ENCODE measurements at places on chromosomes 3 and 15. TPM values are rescaled to one million over a fixed set of nuclear protein-coding genes. Genes with fewer than 3 reads are reported as not detected.
A peak's percentile ranks its signal among the peaks of the same experiment; 100 is the strongest.

- no peak overlapping the region for H3K27ac ChIP-seq
- no peaks in the 10 kb centered on the region for H3K36me3 ChIP-seq
- DNase-seq, result no peak
- no peaks in the 10 kb centered on the region for H3K27me3 ChIP-seq
Observed at GRCh38 chr3:61666615-61667330, 105.4 kb downstream of the PTPRG start.

DNA sequence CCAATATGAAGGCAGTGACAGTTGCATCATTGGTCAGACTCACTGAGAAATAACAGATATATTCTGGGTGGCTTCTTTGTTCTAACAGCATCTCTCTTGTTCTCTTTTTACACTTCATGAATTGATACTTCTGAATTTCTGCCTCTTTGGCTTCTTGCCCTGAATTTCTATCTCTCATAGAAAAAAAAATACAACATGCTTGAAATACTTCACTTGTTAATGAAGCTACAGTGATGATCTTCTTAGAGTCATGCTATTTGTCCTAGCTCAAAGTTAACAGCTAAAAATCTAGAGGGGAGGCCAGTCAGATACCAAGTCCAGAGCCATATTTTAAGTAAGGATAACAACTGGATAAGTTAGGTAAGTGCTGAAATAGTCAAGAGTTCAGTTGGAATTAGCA lies 597.2 kb upstream of the AGTR1 start:
- no peak for DNase-seq
- H3K27me3 ChIP-seq, result no peaks in the 10 kb centered on the region
- no peaks in the 10 kb centered on the region for H3K4me1 ChIP-seq
- no peak overlapping the region for H3K27ac ChIP-seq
- H3K4me3 ChIP-seq, result no peak overlapping the region

GRCh38 chr3:37271611-37272010 lies 97.2 kb upstream of the LRRFIP2 start:
- H3K4me1 ChIP-seq, result no peaks in the 10 kb centered on the region
- no peak overlapping the region for H3K27ac ChIP-seq
- peaks cover 8% of the 10 kb centered on the region for H3K36me3 ChIP-seq
- no peak for DNase-seq
- H3K4me3 ChIP-seq, result no peak overlapping the region

DNA sequence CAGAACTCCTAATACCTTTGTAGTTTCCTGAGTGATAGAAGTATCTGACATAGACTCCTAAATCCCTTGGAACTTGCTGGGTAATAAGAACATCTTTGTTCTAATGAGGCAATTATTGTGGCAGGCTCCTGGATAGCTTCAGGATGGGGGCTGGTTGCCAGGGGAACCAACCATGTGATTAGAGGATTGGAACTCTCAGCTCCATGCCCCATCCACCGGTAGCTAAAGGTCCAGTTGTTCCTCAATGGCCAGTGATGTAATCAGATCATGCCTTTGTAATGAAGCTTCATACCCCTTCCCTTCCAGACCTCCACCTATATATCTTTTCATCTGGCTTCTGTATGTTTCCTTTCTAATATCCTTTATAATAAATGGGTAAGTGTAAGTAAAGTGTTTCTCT lies 221.2 kb upstream of the ALCAM start:
- no peaks in the 10 kb centered on the region for H3K27me3 ChIP-seq
- no peak overlapping the region for H3K4me3 ChIP-seq
- H3K27ac ChIP-seq, result no peak overlapping the region
- no peaks in the 10 kb centered on the region for H3K36me3 ChIP-seq

- H3K4me3 ChIP-seq, result no peak overlapping the region
- no peaks in the 10 kb centered on the region for H3K36me3 ChIP-seq
- H3K4me1 ChIP-seq, result no peaks in the 10 kb centered on the region
- H3K27ac ChIP-seq, result no peak overlapping the region
Observed at GRCh38 chr3:63279005-63279841, 1.1 kb downstream of the SYNPR start.

GRCh38 chr3:114218006-114218405 lies 19.4 kb downstream of the ZNF80 start:
- no peak overlapping the region for H3K4me3 ChIP-seq
- peaks cover 23% of the 10 kb centered on the region for H3K27me3 ChIP-seq
- H3K27ac ChIP-seq, result no peak overlapping the region
- no peak for DNase-seq
- no peaks in the 10 kb centered on the region for H3K4me1 ChIP-seq
- no peaks in the 10 kb centered on the region for H3K36me3 ChIP-seq

DNA sequence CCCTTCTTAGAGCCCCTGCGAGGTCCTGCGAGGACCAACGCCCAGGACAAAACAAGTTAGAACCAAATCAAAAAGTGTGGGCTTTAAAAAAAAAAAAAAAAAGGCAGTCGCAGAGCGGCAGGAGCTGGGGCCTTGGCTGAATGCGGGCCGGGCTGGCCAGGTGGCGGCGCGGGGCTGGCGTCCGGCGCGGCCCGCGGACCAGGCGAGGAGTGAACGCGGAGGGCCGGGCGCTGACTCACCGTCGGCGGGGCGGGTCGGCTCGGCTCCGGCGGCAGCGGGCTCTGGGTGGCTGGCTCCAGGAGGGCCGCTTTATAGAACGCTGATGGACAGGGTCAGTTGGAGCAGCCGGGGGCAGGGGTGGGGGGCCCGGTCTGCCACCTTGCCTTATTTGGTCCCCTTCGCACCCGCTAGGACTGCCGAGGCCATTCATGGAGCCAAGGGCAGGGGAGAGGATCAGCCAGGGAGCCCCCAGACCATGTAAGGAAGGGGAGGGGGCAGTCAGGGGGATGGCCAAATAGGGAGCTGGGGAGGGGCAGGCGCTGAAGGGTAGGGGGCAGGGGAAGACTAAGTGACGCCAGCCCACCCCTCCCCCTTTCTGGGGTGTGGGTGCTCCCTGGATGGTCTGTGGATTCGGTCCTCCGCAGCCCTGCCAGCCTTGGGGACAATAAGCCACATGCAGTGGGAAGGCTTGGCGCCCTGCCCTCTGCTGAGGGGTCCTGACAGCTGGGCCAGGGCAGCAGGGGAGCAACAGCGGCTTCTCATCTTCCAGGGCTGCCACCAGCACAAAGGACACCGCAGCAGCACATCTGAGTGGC lies at the start of gene ACTC1:
Gene ACTC1 (minus strand): TSS at position 283 of the 815 bp plus-strand sequence. CDS start 741 bp downstream, outside the sequence.
- peak; percentile 53 for DNase-seq
- peaks cover 4% of the 10 kb centered on the region for H3K4me1 ChIP-seq
- H3K27me3 ChIP-seq, result peaks cover 59% of the 10 kb centered on the region
- no peak within 1 kb of the TSS for H3K27ac ChIP-seq

DNA sequence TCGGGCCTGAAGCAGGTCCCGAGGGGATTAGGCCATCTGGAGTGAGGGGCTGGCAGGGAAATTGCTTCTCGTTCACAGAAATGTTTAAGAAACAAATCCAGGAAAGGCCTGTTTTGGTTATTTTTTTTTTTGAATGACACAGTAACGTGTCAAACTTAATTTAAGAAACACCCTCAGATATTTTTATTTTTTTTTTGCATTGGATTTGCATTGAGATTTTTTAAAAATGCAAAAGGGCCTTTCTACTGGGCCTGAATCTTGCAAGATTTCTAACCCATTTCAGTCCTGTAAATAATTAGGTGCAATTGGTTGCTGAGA lies 25.0 kb upstream of the KLF13 start:
- H3K4me3 ChIP-seq, result no peak overlapping the region
- H3K36me3 ChIP-seq, result no peaks in the 10 kb centered on the region
- no peak for DNase-seq
- H3K27me3 ChIP-seq, result peaks cover 7% of the 10 kb centered on the region
- H3K4me1 ChIP-seq, result peaks cover 15% of the 10 kb centered on the region
- H3K27ac ChIP-seq, result no peak overlapping the region

- H3K27ac ChIP-seq, result no peak overlapping the region
- DNase-seq, result peak; percentile 72
- H3K36me3 ChIP-seq, result no peaks in the 10 kb centered on the region
Observed at GRCh38 chr3:140441006-140441405, 236.9 kb upstream of the TRIM42 start.

DNA sequence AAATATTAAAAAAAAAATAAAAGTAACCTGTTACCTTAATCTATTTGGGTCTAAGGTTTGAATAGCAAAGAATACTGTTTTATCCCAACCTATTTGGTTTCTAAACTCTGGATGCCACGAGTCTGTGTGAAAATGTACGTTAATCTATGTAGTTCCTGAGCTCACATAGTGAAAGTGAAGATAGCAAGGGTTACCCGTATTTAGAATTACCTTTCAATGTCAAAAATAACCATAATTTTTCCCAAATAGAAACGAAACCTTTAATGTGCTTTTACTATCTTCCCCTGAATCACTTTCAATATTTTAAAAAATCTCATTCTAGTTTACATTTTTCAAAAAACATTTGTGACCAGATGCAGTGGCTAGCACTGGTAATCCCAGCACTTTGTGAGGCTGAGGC lies 5.8 kb upstream of the USP50 start:
- H3K27ac ChIP-seq, result no peak overlapping the region
- H3K27me3 ChIP-seq, result no peaks in the 10 kb centered on the region
- no peaks in the 10 kb centered on the region for H3K4me1 ChIP-seq
- DNase-seq, result no peak
- H3K4me3 ChIP-seq, result no peak overlapping the region
- H3K36me3 ChIP-seq, result no peaks in the 10 kb centered on the region

GRCh38 chr3:187406927-187407326 lies 38.7 kb downstream of the RTP4 start:
- no peak for DNase-seq
- H3K27ac ChIP-seq, result no peak overlapping the region
- peaks cover 8% of the 10 kb centered on the region for H3K27me3 ChIP-seq
- peaks cover 20% of the 10 kb centered on the region for H3K4me1 ChIP-seq
- no peaks in the 10 kb centered on the region for H3K36me3 ChIP-seq
- no peak overlapping the region for H3K4me3 ChIP-seq

GRCh38 chr15:51750792-51751696 lies at the start of gene TMOD2:
Gene TMOD2 (plus strand): TSS chr15:51751597. CDS start chr15:51766442, 14,845 bp downstream.
- peak within 1 kb of the TSS; percentile 69 for H3K4me3 ChIP-seq
- no peak within 1 kb of the TSS for H3K27ac ChIP-seq
- peak; percentile 45 for DNase-seq
- H3K27me3 ChIP-seq, result peaks cover 18% of the 10 kb centered on the region

DNA sequence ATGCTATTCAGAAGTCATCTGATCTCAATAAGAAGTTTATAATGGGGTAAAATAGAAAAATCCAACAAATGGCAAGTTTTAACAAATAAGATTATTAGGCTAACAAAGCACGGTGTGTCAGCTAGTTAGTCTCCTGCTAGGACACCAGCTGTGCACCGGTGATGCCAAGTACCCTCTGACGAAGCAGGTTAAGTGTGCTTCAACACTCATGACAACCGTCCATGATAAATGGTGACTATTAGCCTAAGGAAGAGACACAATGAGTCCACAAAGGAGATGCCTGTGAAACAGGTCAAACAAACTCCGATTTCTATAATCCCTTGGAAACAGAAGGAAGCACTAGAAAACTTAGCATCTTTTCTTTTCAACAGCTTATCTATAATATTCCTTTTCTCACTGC lies 36.5 kb downstream of the ATP13A3 start:
- no peak overlapping the region for H3K4me3 ChIP-seq
- H3K27ac ChIP-seq, result peak overlapping the region; percentile 57
- H3K36me3 ChIP-seq, result peaks cover 58% of the 10 kb centered on the region
- peaks cover 16% of the 10 kb centered on the region for H3K4me1 ChIP-seq

GRCh38 chr3:171255236-171255806 lies 204.9 kb downstream of the TNIK start:
- H3K27ac ChIP-seq, result no peak overlapping the region
- no peak for DNase-seq
- H3K36me3 ChIP-seq, result no peaks in the 10 kb centered on the region
- no peaks in the 10 kb centered on the region for H3K27me3 ChIP-seq
- peaks cover 13% of the 10 kb centered on the region for H3K4me1 ChIP-seq

- H3K36me3 ChIP-seq, result no peaks in the 10 kb centered on the region
- H3K4me1 ChIP-seq, result no peaks in the 10 kb centered on the region
- no peak for DNase-seq
- no peak overlapping the region for H3K27ac ChIP-seq
Observed at GRCh38 chr15:72281713-72282112, 9.4 kb upstream of the PARP6 start.

DNA sequence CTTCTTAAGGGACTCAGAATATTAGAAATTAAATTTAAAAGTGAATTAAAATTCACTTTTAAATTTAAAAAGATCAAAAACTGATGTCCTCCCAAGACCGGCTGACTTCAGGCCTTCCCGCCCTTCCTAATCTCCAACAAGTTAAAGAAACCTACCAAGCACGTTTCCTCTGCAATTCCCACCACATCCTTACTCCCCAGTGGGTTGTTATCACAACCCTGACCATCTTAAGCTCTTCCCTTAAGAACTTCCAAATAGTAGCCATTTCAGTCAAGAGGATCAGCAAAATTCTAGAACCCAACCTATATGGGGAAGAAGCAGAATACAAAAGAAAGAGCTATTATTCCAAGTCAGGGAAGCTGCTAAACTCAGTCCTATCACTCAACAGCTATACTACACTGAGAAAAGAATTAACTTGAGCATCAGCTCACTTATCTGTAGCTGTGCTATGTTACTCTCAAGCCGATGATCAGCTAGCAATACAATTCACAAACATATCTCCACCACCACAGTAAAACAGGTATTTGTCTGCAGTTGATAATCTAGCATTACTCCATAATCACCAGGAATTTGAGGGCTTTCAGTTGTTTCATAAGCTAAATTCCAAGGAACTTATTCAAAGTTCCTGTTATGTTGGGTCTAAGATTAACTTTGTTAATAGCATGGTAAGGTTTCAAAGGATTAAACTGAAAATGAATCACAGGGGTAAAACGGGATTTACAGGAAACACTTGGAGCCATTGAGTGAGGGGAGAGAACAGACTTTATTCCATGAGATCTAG lies 14.3 kb downstream of the ABCC5 start:
- no peaks in the 10 kb centered on the region for H3K27me3 ChIP-seq
- H3K27ac ChIP-seq, result peak overlapping the region; percentile 12
- H3K4me3 ChIP-seq, result no peak overlapping the region
- DNase-seq, result peak; percentile 75
- H3K36me3 ChIP-seq, result peaks cover 23% of the 10 kb centered on the region

- no peaks in the 10 kb centered on the region for H3K27me3 ChIP-seq
- H3K4me3 ChIP-seq, result no peak overlapping the region
- no peak for DNase-seq
- H3K27ac ChIP-seq, result no peak overlapping the region
Observed at GRCh38 chr3:16817197-16817596, 67.6 kb upstream of the PLCL2 start.

Gene CDCP1
- total RNA-seq, result 124 TPM

Gene CTXN2
- not detected for total RNA-seq

Gene DUOXA2
- total RNA-seq, result not detected

Gene ZNF662
- total RNA-seq, result 0.04 TPM

Gene CIB2
- total RNA-seq, result 7.3 TPM

Gene TMEM40
- 10.4 TPM for total RNA-seq

Measured in PC-3 (cell line).